ENCODE measurements at places on chromosomes 1 and 21. TPM values are rescaled to one million over a fixed set of nuclear protein-coding genes. Genes with fewer than 3 reads are reported as not detected.

DNA sequence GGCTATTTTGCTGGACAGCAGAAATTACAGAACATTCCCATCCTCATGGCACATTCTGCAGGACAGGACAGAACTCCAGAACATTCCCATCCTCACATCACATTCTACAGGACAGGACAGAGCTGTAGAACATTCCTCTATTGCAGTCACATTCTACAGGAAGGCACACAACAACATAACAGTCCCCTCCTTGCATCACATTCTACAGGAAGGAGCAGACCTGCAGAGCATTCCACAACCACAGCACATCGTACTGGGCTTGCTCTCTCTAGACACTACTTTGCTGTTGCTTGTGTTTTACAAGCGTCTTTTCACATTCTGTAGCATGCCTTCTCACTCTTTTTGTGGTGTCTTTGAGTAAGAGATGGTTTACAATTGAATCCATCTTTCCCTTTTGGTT, 26.8 kb upstream of the ABCB10 start:
- H3K4me3 ChIP-seq: no peak overlapping the region
- H3K36me3 ChIP-seq: no peaks in the 10 kb centered on the region
- H3K27ac ChIP-seq: no peak overlapping the region
- no peak for DNase-seq

DNA sequence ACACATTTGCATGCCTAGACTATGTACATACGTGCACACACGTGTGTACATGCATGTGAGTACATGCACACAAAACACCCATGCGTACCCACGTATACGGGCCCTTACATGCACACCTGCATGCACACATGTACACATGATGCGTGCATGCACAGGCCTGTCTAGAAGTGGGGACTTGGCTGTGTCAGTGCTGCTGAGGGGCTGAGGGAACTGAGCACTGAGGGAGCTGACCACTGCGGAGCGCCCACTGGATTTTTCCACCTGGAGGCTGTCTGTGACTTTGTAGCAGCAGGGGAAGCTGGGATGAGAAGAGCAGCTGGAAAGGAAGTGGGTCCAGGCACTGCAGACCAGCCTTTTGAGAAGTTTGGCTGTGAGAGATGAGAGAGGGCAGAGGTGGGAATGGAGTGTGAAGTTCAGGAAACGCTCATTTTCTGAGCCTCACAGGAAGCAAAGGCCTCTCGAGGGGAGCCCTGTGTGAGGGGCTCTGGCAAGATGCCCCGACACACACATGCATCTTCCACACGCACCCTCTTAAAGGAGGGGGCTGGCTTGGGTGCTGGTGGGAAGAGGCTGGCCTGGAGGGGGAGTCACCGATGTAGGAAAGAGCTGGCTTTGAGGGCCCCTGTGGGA, 20.9 kb downstream of the PODN start:
- no peak overlapping the region for H3K27ac ChIP-seq
- H3K27me3 ChIP-seq: no peaks in the 10 kb centered on the region
- peaks cover 8% of the 10 kb centered on the region for H3K4me1 ChIP-seq

GRCh38 chr1:161158316-161159010, 837 bp upstream of the USP21 start:
- H3K27me3 ChIP-seq: no peaks in the 10 kb centered on the region
- H3K4me3 ChIP-seq: peak overlapping the region; percentile 93
- H3K36me3 ChIP-seq: peaks cover 2% of the 10 kb centered on the region

C8B gene
- 2.8 TPM for total RNA-seq

DNA sequence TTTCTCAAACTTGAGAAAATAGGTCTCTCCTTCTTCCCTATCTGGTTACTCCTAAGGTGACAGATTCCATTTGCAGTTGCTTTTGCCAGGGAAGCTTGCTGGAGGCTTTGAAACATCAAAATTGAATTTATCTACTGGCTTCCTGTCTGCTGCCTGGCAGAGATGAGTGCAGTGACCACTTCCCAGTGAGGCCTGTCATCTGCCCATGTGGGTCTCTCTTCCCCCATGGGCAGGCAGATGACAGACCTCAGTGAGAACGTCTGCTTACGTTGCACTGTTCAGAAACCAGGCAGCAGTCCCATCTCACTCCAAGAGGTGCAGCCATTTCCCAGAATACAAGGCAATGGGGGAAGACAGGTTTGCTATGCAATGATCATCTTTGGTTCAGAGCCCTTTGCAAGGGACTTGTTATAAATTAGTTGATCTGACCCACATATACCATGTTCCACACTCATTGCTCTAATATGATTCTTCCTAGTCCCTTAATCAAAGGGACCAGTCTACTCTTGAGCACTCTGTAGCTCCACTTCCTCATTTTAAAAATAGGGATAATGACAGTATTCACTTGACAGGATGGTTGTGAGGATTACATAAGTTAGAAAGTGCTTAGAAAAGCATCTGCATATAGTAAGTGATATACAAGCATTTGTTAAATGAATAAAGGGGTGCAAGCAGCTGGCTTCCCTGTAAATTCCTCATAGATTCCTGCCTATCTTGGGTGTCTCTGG, 10.6 kb downstream of the PGBD5 start:
- H3K27me3 ChIP-seq: no peaks in the 10 kb centered on the region
- H3K4me1 ChIP-seq: no peaks in the 10 kb centered on the region
- H3K27ac ChIP-seq: no peak overlapping the region
- no peaks in the 10 kb centered on the region for H3K36me3 ChIP-seq

DNA sequence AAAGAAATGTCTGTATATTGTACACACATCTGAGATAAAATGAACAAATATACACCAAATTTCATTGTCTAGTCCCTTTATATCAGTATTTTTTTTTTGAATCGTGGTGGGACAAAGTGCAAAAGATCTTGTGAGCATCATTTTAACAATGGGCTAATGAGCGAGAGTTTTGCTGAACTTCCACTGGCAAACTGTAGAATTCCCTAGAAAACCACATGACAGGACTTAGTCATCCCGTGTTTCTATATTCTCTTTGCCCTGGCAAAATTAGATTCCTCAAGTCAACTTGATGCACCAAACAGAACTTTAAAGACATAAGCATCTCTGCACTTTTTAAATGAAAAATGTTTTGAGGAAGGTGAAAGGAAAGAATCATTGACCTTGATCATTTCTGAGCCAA, 488.2 kb upstream of the PTBP2 start:
- no peaks in the 10 kb centered on the region for H3K36me3 ChIP-seq
- H3K4me3 ChIP-seq: no peak overlapping the region
- H3K4me1 ChIP-seq: no peaks in the 10 kb centered on the region
- no peak for DNase-seq

GRCh38 chr1:24555591-24556413, at the start of gene NCMAP:
TSS of gene NCMAP (plus strand) at chr1:24556087. CDS start at chr1:24595431, 39,344 bp downstream.
- peak; percentile 57 for DNase-seq
- H3K27ac ChIP-seq: peak within 1 kb of the TSS; percentile 59
- H3K27me3 ChIP-seq: peaks cover 19% of the 10 kb centered on the region
- H3K4me1 ChIP-seq: peaks cover 4% of the 10 kb centered on the region
- no peaks in the 10 kb centered on the region for H3K36me3 ChIP-seq

DNA sequence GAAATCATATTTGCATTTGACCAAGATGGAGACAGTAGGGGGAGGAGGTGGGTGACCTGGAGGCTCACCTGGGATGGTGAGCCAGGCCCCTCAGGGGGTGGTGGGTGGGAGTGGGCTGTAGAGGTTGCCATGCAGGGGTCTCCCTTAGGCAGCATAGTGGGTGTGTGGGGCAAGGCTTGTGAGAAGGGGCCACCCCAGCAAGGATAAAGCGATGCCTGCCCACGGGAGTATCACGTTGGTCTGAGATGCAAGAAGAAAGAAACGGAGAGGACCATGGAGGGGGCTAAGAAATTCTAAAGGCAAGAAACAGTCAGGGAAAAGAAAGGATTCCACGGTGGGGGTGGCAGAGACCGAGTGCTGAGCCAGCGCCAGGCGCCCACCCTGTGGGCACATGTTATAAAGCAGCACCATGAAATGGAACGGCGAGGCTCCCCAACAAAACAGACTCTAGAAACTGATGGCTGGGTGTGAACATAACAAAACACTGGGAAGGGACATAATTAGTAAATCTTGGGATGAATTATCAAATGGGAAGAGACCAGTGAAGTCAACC, 11.7 kb upstream of the C2CD2 start:
- H3K27me3 ChIP-seq: no peaks in the 10 kb centered on the region
- H3K36me3 ChIP-seq: no peaks in the 10 kb centered on the region
- no peak overlapping the region for H3K27ac ChIP-seq
- no peak overlapping the region for H3K4me3 ChIP-seq

GRCh38 chr1:100277866-100278265, 11.8 kb downstream of the RTCA start:
- H3K27me3 ChIP-seq: no peaks in the 10 kb centered on the region
- H3K27ac ChIP-seq: no peak overlapping the region
- H3K36me3 ChIP-seq: peaks cover 11% of the 10 kb centered on the region

KRTAP7-1 gene
- not detected for total RNA-seq

LGR6 gene
- 4.1 TPM for total RNA-seq

- H3K4me3 ChIP-seq: no peak overlapping the region
- no peak overlapping the region for H3K27ac ChIP-seq
- H3K36me3 ChIP-seq: no peaks in the 10 kb centered on the region
- H3K27me3 ChIP-seq: no peaks in the 10 kb centered on the region
- H3K4me1 ChIP-seq: peaks cover 14% of the 10 kb centered on the region
These were observed 8.5 kb downstream of the SLC26A9 start for GRCh38 chr1:205934788-205935187.

- H3K27ac ChIP-seq: no peak overlapping the region
- no peak for DNase-seq
- H3K27me3 ChIP-seq: no peaks in the 10 kb centered on the region
These were observed 2.3 kb downstream of the PACC1 start for GRCh38 chr1:212412374-212412773.

RTCA gene
- 37.6 TPM for total RNA-seq

LYPD8 gene
- not detected for total RNA-seq

ARTN gene
- total RNA-seq: 0.23 TPM
